ENCODE measurements at places on chromosomes 12 and 14.

- no peak for DNase-seq
Observed at GRCh38 chr12:13257356-13257875, 60.9 kb downstream of the EMP1 start.

- DNase-seq, result no peak
Observed at GRCh38 chr14:52840877-52841276, 49.5 kb upstream of the GNPNAT1 start.

- DNase-seq, result no peak
Observed at GRCh38 chr12:111868676-111869588, 26.9 kb downstream of the MAPKAPK5 start.

- no peak for DNase-seq
Observed at GRCh38 chr14:100543471-100544455, 43.5 kb downstream of the BEGAIN start.

DNA sequence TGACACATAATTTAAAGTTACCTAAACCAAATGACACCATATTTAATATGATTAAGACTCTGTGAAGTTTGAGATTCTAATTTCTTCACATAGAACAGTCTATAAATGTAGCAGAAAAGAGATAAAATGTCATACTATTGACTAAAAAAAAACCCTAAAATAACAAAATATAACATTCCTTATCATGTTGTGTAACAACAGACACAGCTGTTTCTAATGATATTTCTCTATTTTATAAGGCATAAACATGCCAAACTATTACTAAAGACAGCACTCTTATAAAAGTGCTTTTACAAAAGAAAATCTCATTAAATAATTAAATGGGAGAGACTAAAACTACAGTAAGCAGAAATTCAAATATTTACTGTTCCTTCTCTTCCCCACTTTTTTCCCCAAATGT lies 49.4 kb downstream of the NOVA1 start:
- DNase-seq, result no peak

- DNase-seq, result peak; percentile 18
Observed at GRCh38 chr12:79844693-79845092, 90.2 kb downstream of the PPP1R12A start.

DNA sequence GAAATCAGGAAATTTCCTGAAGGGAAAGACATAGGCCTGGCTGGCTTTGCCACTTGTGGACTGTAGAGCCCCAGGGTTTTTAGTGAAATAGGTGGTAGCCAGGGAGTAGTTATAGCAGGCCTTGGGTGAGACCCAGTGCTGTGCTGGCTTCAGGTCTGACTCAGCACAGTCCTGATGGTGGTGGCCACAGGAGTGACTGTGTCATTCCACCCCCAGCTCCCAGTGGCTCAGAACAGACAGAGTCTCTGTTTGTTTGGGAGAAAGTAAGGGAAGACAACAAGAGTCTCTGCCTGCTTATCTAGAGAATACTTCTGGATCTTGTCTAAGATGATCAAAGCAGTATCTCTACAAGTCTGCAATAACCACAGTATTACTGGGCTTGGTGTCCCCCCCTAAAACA lies 27.5 kb upstream of the OR6J1 start:
- no peak for DNase-seq

DNA sequence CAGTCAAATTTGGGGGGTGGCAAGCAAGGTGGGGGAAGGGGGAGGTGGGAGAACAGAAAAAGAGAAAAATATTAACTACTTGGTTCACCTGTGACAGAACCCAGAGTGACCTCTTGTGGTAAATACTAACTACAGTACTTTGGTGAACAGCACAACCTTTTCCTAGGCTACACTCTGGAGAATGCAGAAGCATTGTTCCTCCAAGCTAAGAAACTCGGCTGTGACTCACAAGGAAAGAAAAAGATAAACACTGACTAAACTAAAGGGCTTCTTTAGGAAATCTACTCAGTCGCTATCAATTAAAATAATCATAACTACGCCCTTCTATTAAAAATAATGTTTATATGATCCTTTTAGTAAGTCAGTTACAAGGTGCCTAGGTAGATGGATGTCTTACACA lies 5.4 kb downstream of the KCNH5 start:
- DNase-seq, result no peak

DNA sequence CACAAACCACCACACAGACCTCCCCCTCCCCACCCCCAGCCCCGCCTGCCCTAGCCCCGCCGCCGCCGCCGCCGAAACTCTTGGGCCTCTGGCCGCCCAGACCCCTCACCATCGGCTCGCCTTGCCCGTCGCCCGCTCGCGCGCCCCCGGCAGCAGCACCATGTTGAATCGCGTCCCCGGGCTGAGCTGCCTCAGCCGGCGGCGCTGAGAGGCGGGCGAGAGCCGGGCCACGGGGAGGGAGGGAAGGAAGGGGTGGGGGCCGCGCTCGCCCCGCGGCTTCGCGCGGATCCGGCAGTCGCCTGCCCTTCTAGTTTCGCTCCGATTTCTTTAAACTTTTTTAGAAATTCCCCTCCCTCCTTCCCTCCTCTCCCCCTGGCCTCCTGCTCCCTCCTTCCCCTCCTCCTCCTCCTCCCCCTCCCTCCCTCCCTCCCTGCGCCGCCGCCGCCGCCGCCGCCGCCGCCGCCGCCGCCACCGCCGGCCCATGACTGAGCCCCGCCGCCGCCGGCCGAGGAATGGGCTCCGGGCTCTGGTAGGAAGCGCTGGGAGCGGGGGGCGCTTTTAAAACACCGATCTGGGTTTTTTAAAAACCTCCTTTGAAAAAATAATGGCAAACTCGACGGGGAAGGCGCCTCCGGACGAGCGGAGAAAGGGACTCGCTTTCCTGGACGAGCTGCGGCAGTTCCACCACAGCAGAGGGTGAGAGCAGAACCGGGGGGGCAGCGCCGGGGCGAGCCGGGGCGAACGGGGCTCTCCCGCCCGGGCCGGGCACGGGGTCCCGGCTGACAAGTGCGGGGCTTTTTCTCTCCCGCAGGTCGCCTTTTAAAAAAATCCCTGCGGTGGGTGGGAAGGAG lies at the start of gene ARID2:
Gene ARID2 (plus strand): TSS at position 474 of the 851 bp plus-strand sequence. CDS start 131 bp downstream, at position 605.
- peak; percentile 78 for DNase-seq

GRCh38 chr12:122389677-122390076 lies 32.8 kb downstream of the CLIP1 start:
- no peak for DNase-seq

DNA sequence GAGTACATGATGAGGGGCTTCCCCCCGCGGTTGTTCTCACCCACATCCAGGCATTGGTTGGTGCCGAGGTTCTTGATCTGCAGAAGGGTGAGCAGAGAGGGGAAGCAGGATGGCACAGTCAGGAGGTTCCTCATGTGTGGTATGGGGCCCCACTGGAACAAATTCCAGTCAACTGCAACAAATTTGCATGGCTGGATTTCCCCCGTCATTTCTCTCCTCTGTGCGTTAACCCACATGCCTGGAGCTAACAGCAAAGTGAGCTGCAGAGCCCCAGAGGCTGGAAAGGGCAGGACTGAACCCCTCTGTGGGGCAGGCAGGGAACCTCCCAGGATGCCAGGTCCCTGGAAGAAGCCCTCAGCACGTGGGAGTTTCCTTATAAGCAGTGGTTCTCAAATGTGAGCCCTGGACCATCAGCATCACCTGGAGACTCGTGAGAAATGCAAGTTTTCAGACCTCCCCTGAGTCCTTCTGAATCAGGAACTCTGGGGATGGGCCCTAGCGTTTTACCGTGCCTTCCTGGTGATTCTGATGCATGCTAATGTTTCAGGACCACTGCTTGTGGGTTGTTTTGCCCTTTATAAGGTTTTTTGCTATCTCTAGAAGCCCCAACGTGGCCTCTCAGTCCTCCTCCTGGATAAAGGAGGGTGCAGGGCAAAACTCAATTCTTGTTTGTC lies 11.0 kb upstream of the CELA1 start:
- DNase-seq, result no peak

- DNase-seq, result no peak
Observed at GRCh38 chr14:59096303-59096702, 92.2 kb upstream of the DAAM1 start.

GRCh38 chr12:65606008-65606766 lies 218.1 kb upstream of the HMGA2 start:
- DNase-seq, result no peak

DNA sequence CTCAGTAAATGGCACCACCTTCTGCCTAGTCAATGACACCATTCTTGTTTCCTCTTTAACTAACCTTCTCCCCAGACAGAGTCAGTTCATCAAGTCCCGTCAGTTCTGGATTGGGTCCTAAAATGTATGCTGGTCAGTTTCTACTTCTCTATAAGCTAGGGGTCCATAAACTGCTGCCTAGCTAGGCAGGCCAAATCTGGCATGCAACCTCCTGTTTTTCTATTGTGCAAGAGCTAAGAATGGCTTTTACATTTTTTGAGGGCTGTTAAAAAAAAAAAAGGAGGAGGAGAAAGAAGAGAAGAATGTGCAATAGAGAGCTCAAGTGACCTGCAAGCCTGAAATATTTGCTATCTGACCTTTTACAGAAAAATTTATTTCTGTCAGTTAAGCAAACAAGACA lies 6.4 kb upstream of the TMED10 start:
- peak; percentile 69 for DNase-seq

DNA sequence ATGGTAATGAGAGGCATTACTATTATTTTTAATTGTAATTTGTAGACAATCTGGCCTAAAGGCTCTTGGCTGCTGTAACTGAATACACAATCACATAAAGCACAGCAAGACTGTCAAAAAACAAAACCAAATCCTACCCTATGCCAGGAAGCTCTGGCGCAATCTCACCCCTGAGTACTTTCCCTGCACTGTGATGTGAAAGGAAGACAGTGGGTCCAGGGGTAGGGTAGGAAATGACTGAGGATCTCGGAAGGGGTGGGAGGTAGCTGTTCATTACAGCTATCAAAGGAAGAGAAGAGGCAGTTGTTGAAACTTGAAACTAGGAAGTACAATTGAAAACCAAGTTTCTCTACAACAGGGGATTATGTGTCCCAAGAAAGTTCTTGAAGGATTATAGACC lies 202.8 kb downstream of the ANO2 start:
- no peak for DNase-seq

- DNase-seq, result peak; percentile 20
Observed at GRCh38 chr12:110689281-110690126, 589 bp upstream of the HVCN1 start.

DNA sequence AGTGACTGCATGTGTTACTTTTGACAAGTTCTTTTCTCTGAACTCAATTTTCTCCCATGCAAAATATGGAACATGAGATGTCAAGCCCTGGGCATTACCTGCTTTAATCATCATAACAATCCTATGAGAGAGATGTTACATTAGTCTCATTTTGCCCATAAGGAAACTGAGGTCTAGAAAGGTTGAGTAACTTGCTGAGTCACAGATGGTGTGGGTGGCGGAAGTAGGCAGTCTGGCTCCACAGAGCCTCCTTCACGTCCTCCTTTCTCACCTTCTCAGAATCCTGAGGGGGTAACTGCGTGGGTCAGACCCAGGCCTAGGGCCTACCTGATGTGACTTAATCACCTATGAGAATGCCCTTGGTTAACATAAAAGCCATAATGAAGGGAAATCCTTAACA lies 50.7 kb downstream of the TMTC1 start:
- no peak for DNase-seq

GRCh38 chr14:69704319-69704718 lies 62.6 kb upstream of the SRSF5 start:
- no peak for DNase-seq

DNA sequence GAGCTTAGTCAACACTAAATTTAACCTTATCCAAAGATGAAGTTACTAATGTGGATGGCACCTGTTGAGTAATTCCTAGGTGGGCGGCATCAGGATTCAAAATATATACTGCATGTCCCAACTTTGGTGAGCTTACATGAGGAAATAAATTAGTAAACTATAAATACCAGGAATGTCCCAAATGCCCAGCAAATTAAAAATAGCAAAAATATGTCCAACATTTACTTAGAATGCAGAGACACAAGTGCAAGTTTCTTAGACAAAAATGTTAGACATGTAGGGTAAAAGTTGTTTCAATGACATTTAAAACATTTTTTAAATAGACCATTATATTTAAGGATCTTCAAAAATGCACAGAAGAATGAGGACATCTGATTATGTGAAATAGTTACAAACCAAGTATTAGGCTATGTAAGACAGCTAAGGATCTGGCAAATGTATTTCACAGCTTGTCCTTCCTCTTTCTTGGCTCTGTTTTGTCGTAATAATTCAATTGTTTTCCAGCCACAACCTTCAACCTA lies 115.9 kb downstream of the NAV3 start:
- no peak for DNase-seq

GRCh38 chr14:51784466-51784865 lies 75.9 kb upstream of the GNG2 start:
- DNase-seq, result no peak

GRCh38 chr12:93851257-93851671 lies 174.1 kb downstream of the CRADD start:
- no peak for DNase-seq

- no peak for DNase-seq
Observed at GRCh38 chr12:10247436-10248058, 34.9 kb downstream of the GABARAPL1 start.

GRCh38 chr12:47735649-47736048 lies 10.4 kb upstream of the ENDOU start:
- no peak for DNase-seq

DNA sequence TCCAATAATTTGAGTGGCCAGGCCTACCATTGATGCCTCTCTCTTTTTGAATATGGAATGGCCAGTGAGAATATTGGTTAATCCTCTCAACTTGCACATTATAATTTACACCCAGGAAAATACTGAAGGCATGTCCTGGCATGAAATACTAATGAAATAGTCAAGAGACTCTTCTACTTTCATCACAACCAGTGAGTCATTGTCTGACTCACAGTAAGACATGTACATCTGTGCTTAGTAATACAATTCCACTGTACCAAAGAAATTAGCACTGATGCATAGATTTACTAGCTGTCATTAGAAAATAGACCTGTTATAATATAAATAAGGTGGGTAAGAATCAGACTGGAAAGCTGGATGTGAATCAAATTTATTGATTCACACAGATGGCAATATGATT lies 31.6 kb downstream of the KCNC2 start:
- no peak for DNase-seq

DNA sequence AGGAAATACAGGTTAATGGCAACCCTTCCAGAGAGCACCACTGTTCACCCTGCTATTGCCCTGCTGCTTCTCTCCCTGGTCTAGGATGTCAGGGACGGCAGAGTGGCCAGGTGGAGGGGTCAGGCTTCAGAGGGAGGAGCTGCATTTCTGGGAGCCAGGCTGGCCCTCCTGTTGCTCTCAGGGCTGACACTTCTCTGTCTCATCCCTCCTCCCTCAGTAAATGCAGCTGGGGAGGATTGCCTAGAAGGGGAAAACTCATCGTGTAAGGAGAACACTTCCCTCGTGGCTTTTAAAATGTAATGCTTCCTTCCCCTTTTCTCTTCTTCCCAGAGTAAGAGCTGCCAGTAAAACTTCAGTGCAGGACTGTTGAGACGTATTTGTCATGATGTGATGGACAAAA lies 20.8 kb downstream of the SUSD6 start:
- DNase-seq, result no peak

- DNase-seq, result no peak
Observed at GRCh38 chr14:43651896-43652295, 855.2 kb downstream of the FSCB start.

DNA sequence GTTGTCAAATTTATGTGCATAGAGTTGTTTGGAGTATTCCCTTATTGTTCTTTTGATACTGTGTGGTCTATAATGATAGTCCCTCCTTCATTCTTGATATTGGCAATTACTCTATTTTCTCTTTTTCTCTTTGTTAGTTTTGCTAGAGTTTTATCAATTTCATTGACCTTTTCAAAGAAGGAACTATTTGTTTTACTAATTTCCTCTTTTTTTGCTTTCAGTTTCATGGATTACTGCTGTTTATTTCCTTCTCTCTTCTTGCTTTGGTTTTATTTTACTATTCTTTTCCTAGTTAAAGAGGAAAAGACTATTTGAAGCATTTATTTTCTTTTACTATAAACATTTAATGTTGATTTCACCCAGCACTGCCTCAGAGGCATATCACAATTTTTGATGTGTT lies 250.9 kb upstream of the PELI2 start:
- DNase-seq, result no peak

All from Caco-2 (cell line).